Activated gamma-delta T cell (primary cell): ENCODE measurements at places on chromosomes 12 and 14.

DNA sequence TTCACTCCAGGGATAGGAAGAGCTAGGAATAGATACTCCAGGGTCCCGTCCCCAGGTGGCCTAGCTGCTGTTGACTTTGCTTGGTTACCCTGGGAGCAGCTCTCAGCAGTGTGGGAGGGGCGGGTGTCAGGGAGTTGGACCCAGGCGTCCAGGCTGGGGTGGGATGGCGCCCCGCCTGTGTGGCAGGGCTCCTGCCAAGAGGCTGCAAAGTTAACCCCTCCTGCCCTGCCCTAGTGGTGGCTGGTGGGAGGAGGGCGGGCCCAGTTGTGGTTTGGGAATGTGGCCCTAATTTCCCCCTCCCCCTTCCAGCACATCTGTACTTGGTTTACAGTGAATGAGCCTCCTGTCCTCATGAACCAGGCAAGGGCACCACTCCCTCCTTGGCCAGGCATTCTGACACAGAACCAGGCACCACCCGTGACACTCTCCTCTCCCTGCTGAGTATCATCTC is 1.7 kb upstream of the RARG start:
- no peak for DNase-seq

DNA sequence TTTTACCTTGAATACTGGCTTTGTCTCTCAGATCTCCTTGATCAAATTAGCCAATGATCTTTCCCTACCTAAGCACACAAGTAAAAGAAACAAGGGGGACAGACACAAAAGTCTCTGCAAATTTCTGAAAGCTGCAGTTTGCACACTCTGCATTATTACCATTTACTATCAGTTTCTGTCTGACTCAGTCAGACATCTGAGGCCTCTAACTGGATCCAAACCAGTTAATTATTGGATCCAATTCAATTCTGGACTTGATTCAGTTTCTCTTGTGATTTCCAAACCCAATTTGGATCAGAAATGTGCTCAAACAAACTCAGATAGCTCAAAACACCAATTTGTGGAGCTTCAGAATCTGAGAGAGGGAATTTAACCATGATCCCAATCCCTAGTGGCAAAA is 16.6 kb downstream of the SSTR1 start:
- DNase-seq, result no peak

GRCh38 chr12:63893170-63893569 is 48.7 kb downstream of the SRGAP1 start:
- DNase-seq, result no peak

GRCh38 chr12:57296291-57296690 is 45.3 kb upstream of the STAC3 start:
- DNase-seq, result no peak

DNA sequence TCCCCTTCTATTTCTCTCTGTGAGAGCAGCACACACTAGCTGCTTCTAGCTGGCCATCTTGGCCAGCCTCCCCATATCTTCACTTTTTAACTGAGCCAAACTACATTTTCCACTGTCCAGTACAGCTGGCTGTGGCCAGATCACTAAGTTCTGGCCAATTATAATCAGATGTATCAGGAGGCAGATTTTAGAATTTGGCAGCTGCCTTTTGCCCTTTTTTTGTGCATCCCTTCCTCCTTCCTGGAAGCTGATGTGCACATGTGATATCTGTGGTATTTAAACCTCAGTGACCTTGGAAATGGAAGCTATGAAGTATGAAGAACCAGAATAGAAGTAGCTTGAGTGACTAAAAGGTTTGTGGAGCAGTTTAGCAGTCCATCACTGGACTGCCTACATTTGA is 49.8 kb upstream of the ANO6 start:
- no peak for DNase-seq

- DNase-seq, result no peak
These were observed 269.9 kb downstream of the ADAMTS20 start for GRCh38 chr12:43282106-43282505.

DNA sequence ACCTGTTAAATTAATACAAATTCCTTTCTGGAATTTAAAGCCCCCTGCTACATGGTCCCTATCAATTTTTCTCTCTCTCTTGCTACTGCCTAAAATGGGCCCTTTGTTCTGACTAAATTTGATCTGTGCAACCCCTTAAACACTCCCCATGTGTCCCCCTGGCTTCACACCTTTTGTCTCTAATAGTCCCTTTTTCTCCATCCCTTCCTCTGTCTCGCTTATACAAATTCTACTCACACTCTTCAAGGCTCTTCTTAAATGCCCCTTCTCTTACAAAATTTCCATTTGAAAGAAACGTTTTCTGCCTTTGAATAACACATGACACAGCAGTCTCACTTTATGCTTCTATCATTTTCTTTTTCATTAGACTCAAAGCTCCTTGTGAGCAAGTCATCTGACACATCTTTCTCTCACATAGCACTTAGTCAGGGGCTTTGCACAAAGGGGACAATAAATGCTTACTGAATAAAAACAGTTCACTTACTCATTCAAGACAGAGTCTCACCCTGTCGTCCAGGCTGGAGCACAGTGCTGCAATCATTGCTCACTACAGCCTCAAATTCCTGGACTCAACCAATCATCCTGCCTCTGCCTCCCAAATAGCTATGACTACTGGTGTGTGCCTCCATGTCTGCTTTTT is 41.5 kb upstream of the NR2C1 start:
- no peak for DNase-seq

DNA sequence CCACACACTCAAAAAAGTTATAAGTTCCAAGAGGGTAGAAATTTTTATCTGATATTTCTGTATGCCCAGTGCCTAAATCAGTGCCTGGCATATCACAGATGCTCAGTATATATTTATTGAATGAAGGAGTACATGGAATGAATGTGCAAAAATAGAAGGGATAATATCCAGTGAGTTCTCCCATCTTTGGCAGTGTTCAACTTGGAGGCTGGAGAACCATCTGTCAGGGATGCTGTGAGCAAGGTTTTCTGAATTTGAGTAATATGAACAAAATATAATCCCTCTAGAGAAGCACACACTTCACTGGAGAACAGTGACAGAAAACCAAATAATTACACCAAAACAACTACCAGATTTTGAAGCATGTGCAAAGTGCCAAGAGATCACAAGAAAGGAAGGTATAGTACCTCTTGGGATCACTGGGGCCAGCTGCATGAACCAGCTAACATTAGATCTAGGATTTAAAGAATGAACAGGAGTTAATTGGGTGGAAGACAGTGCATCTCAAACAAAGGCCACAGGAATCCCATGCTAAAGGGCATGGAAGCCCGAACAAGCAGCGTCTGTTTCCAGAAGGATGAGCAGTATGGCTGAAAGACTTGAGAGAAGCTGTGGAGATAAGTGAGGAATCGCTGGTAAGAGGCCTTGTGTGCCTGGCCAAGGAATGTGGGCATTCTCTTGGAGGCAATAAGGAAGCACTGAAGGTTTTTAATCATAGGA is 11.5 kb downstream of the SLC8A3 start:
- no peak for DNase-seq

GRCh38 chr12:95766356-95767019 is 24.1 kb downstream of the NTN4 start:
- DNase-seq, result no peak

- no peak for DNase-seq
These were observed 350.6 kb downstream of the DPF3 start for GRCh38 chr14:72543341-72543740.

DNA sequence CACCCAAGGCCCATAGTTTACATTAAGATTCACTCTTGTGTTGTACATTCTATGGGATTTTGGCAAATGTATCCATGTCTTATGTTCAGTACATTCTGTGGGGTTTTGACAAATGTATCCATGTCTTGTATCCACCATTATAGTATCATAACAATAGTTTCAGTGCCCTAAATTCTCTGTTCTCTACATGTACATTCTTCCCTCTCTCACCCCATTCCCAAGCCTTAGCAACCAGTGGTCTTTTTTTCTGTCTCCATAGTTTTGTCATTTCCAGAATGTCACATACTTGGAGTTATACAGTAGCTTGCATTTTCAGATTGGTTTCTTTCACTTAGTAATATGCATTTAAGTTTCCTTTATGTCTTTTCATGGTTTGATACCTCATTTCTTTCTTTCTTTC is 6.7 kb downstream of the TOGARAM1 start:
- DNase-seq, result no peak
